ENCODE measurements at places on chromosomes 3 and 15.
A peak's percentile ranks its signal among the peaks of the same experiment; 100 is the strongest.

- DNase-seq = no peak
Measured at GRCh38 chr3:73490453-73491286, 134.1 kb downstream of the PDZRN3 start.

DNA sequence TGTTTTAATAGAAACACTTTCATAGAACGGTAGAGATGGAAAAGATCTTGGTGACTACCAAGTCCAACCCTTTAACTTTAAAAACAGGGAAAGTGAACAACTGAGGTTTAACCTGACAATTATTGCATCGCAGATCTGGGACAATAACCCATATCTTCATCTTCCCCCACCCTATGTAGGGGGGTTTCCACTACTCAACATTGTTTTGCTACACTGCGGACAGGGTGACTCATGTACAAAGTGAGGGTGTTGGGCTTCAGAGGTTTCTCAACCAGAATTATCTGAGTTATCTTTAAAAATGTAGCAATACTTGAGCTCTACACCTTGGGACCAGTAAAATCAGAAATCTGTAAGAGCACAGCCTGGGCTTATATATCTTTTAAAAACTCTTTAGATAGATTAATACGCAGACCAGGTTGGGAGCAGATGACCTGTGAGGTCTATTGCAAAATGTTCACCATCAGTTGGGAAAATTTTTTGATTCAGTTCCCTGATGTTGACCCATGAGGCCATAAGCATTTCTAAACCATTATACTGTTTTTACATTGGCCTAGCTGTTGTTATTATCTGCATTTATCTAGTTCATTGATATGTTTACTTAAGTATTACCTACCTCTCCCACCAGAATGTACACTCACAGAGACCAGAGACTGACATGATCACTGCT is 103.6 kb upstream of the ICE2 start:
- DNase-seq = no peak

- no peak for DNase-seq
Measured at GRCh38 chr3:148992027-148992634, 791 bp downstream of the GYG1 start.

DNA sequence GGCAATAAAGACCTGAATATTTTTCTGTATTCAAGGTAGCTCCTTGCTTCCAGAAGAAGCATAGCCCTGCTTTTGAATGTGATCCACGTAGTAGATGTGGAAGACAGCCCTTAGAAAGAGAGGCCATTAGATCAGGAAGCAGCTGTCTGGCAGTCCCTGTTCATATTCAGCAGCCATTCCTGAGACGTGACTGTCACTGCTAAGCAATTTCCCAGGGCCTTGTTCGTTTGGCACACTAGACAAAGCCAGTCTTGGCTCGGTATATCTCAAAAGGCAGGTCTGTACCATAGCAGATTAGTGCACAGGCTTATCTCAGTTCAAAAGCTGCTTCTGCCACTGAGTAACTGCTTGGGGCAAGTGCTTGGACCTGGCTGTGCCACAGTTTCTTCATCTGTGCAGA is 287.8 kb upstream of the MCTP2 start:
- no peak for DNase-seq

DNA sequence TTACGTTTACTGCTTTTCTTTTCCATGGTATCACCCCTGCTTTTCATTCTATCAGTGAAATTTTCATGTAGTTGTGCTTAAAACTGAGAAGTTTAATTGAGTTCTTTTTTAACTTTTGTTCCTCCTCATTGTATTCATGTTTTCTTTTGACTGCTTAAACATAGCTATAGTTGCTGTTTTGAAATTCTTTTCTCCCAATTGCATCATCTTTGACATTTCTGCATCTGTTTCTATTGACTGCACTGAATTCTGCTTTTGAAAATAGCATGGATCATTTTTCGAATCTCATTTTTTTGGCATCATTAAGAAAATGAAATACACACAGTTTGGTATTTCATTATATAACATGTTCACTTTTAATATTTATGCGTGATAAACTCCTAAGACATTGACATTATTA is 694.9 kb downstream of the MECOM start:
- no peak for DNase-seq

DNA sequence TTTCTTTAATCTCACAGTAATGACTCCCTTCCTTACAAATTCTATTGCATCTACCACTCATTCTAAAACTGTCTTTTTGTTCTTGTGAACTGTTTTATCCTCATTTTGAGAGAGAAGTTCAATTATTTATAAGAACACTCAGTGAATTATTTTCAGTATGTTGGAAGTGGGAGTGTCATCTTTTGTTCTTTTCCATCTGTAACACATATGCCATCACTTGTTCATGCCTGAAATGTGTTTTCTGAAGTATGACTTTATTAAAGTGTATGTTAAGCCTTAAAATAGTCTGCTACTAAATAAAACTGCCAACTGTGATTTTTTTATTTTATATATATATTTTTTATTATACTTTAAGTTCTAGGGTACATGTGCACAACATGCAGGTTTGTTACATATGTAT is 623.0 kb upstream of the CBLB start:
- DNase-seq = no peak

DNA sequence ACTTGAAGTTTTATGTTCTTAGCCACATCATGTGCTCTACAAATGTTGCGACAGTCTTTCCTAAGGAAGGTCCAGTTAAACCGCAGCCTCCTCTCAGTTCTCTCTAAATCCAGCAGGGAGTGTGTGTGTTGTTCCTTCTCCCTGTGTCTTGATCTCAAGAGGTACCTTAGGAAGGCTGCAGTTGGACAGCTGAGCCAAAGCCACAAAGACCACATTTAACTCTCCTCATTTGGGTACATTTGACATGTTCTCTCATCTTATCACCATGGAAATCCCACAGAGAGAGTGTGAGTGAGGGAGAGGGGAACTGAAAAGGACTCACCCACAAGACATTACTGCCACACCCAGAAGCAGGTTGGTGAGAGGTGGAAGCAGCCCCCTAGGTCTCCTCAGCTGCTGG is 79.5 kb downstream of the CD200R1L start:
- DNase-seq = no peak

DNA sequence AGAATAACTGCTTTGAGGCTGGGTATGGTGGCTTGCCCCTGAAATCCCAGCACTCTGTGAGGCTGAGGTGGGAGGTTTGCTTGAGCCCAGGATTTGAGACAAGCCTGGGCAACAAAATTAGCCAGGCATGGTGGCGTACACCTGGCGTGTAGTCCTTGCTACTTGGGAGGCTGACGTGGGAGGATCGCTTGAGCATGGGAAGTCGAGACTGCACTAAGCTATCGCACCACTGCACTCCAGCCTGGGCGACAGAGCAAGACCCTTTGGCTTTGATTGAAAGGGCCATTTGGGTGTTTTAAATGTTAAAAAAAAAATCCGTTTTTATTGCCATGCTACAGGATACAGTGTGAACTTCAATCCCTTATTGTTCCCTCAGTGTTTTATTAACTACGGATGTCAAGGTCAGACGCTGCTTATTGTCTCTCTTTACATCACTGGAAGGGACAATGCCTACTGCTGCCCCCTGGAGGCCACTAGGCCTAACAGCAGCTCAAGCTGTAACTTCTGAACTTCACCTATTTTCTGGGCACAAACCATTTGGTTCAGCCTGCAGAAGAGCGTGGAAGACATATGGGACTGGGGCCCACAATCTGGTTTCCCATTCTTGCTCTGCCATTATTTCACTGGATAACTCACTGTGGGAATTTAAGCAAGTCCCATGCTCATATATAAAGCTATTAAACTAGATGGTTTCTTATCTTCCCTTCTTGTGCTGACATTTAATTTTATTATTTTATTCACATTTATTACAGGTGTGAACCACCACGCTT is 15.3 kb upstream of the IREB2 start:
- peak; percentile 35 for DNase-seq

- DNase-seq = no peak
Measured at GRCh38 chr3:133880287-133880686, 15.4 kb downstream of the RAB6B start.

DNA sequence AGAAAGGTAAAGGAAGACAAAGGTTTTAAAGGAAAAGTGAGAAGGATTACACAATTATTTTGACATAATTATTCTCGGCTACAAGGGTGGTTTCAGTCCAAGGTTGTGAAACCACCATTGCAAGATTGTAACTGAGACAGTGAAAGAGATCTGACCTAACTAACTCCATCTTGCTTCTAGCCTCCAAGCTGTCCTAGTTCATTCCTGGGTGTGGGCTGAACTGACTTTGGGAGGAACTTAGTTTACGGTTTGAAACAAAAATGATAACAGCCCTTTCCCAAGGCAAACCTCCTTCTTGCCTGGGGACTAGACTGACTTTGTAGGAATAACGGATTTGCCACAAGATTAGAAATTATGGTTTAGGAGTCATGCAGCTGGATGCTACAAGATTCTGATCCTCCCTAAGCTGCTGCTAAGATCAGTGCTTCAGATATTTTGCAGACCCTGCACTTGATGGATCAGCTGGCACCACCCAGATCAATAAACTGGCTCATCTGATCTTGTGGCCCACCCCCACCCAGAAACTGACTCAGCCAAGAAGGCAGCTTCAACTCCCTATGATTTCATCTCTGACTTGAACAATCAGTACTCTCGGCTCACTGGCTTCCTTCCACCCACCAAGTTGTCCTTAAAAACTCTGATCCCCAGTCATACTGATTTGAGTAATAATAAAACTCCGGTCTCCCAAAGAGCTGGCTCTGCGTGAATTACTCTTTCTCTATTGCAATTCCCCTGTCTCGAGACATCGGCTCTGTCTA is 57.7 kb upstream of the AADACL2 start:
- no peak for DNase-seq

- no peak for DNase-seq
Measured at GRCh38 chr3:42002790-42003189, 40.9 kb upstream of the ULK4 start.

GRCh38 chr3:103195216-103195615 is 760.4 kb downstream of the ZPLD1 start:
- no peak for DNase-seq
